Activated T-cell treated with anti-CD3 and anti-CD28 coated beads for 24 hours (primary cell): ENCODE measurements at places on chromosomes 1 and 21.

- no peak for DNase-seq
Observed at GRCh38 chr1:16886860-16887605, 8.7 kb upstream of the RNU1-2 start.

DNA sequence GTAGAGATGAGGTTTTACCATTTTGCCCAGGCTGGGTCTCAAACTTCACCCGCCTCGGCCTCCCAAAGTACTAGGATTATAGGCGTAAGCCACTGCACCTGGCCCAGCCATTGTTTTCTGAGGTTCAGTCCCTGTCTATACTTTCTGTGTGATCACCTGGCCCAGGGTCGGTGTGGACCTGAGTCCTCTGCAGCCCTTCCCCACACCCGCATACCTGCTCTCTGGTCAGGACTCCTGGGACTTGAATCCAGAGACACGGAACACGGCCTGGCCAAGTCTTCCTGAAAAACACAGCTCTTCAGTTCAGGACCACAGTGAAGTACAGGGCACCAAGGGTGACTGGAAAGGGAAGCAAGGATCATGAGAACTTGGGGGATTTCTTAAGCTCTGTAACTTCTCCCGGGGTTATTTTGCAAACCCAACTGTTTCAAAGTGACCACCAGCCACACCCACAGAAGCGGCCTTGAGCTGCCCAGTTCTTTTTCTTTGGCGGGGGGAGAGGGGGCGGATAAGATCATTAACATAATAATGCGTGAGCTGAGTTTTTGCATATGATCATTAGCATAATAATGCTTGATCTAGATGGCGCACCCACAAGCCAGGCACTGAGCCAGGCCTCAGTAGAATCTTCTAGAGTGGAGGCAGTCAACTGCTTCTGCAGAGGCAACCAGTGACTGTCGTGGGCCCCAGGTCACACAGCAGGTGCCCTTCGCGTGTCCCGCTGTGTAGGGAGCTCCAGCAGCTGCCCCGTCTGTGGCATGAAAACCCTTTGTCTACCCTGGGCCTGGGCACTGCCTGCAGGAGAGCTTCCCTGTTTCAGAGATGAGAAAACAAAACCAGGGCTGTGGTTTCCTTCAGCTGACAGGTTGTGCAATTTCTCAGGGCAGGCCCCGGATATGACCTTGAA is 1.7 kb upstream of the NADK start:
- DNase-seq = peak; percentile 49

DNA sequence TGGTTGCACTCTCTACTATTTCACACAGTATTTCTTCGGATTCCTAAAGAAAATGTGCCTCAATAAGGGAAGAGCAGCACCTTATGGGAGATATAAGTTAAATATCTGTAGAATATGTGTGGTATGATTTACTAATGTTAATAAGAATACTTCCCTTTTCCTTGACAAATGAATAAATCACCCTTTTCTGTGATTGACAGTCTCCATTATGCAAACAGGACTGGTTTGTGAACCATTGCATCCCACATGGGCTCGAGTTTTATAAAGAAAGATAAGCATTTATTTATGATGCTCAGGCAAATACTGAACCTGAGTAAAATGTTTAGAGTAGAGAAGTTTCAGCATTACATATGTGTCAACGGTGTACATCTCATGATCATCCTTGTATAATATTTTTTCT is 587.7 kb upstream of the BRINP3 start:
- DNase-seq = no peak

GRCh38 chr21:31830701-31831100 is 42.1 kb upstream of the HUNK start:
- DNase-seq = no peak

GRCh38 chr1:3547055-3548005 is 64.0 kb downstream of the MEGF6 start:
- DNase-seq = no peak

- no peak for DNase-seq
Observed at GRCh38 chr1:208640295-208640694, 396.1 kb upstream of the PLXNA2 start.

DNA sequence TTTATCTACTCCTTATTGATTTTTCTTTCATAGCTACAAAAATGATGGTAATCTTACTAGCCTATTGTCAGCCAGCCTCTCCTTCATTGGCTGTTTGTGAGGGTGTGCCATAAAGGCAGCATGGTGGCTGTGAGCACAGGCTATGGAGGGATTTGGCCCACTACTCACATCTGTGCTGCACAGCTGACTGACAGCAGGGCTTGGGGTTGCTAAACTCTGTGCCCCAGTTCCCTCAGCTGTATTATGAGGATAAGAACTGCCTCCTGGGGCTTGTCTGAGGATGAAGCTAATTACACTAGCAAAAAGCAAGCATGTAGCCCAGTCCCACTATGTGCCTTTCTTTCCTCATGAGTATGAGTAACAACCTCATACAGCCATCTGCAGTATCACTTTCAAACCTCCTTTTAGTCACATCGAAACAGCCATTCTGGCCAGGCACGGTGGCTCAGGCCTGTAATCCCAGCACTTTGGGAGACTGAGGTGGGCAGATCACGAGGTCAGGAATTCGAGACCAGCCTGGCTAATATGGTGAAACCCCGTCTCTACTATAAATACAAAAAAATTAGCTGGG is 66.2 kb downstream of the COQ8A start:
- DNase-seq = no peak

- no peak for DNase-seq
Observed at GRCh38 chr1:77956464-77956863, 22.4 kb downstream of the FUBP1 start.

- peak; percentile 33 for DNase-seq
Observed at GRCh38 chr1:21594935-21595897, 73.9 kb downstream of the RAP1GAP start.
